Stimulated activated CD4-positive, alpha-beta T cell treated with anti-CD3 and anti-CD28 coated beads, Interleukin-15, amount 100 ng/mL, for 48 hours (primary cell): ENCODE measurements at places on chromosomes 12 and 14.

- DNase-seq, result no peak
Observed at GRCh38 chr14:73402579-73402978, 55.8 kb downstream of the NUMB start.

DNA sequence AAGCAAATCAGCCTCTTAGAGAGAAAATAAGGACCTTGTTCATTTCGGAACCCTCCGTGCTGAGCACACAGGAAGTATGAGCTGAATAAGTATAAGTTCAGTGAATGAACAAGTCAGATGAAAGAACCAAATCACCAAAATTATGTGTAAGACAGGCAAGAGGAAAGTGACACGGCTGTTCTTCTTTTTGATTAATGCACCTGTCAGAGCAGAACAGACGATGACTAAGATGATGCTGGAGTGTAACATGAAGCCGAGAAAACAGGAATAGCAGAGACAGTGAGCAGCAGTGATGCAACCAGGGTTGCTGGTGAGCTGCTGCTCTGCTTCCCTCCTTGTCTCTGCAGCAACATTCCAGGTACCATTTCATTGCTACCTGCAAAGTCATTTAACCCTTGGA is 861.1 kb downstream of the GALC start:
- no peak for DNase-seq

- DNase-seq, result no peak
Observed at GRCh38 chr12:3631272-3631637, 121.7 kb downstream of the CRACR2A start.

- DNase-seq, result no peak
Observed at GRCh38 chr12:121535150-121536053, 45.4 kb downstream of the KDM2B start.

- DNase-seq, result no peak
Observed at GRCh38 chr12:113462998-113463745, 8.5 kb downstream of the LHX5 start.

DNA sequence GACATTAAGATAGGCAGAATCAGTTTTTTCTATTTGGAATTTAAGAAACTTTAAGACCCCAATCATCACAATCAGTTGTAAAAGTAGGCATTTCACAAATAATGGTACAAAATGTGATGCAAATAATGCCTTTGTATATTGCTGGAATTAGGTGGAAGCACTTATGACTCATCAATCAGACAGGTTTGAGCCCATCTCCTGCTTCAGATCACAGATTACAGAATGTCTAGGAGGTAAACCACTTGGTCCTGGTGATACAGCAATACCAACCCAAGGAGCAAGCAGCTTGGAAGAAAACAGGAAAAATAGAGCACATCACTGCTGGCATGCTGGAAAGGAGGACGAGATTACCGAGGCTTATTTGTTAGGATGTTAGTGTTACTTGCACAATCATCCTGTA is 57.6 kb downstream of the C12orf56 start:
- no peak for DNase-seq

DNA sequence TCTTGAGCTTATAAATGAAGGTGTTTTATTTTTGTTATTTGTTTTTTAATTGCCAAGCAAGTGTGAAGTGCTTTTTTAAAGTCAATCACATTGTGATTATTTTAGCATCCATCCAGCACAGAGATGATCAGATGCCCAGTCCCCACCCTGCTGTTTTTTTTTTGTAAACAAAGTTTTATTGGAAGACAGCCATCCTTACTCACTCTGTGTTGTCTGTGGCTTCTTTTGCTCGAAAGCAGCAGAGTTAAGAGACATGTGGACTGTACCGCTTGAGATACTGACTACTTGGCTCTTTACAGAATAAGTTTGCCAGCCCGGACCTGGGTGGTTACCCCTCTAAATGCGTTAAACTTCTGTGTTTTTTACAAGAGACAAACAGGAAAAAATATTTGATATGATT is 30.9 kb upstream of the AMN start:
- no peak for DNase-seq

DNA sequence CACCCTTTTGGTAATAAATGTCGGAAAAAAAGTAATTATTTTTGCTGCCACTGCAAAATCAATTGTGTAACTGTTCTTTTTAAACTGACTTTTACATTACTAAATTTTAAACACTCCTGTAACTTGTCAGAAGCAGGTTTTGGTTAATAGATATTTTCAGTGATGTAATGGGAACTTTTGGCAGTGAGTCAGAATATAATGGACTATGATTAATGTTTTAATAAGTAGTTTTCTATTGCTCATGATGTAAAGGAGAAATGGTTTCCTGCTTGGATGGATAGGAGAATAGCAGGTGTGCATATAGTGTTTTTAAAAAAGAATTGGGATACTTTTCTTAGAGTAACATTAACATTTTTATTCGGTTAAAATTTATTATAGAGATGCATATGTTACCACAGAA is 58.8 kb downstream of the TRMT5 start:
- no peak for DNase-seq

DNA sequence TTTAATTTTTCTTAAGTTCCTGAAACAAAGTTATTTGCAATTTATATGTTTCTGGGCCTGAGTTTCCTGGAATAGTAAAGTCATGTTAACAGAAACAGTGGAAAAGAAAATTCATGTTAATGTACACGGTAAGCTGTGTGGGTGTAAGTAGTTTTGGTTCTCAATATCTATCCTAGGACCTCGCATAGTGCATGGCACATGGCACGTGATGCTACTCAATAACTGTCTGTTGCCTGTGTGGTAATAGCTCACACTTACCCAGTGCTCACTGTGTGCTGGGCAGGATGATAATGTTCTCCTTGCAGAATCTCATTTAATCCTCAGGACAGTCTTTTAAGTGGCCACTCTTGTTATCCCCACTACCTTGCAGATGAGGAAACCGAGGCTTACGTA is 100.7 kb downstream of the DUSP16 start:
- no peak for DNase-seq

- no peak for DNase-seq
Observed at GRCh38 chr12:115872919-115873357, 404.6 kb downstream of the MED13L start.

DNA sequence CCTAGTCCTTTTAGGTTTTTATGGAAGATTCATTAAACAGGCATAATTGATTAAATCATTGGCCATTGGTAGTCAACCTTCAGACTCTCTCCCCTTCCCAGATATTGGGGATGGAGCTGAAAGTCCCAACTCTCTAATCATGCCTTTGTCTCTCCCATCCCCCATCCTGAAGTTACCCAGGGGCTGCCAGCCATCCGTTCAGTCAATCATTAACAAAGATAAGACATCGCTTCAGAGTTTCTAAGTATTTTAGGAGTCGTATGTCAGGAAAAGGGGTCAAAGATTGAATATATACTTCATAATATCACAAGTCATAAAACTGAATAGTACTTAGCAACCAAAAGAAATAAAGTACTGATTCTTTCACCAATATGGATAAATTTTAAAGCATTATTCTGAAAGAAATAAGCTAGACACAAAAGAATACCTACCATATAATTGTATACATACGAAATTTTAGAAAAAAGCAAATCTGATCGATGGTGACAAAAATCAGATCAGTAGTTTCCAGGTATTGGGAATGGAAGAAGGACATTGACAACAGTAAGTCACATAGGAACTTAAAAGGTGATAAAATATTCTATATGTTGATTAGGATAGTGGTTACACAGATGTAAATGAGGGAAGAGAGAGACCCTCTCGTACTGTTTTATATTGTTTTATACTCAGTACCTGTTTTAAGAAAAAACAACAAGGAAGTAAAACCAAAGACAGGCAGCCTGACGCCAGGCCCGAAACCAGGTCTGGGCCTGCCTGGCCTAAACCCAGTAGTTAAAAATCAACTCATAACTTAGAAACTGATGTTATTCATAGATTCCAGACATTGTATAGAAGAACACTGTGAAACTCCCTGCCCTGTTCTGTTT is 414.4 kb downstream of the DAD1 start:
- DNase-seq, result no peak
